ENCODE measurements at places on chromosomes 13 and 19. TPM values are rescaled to one million over a fixed set of nuclear protein-coding genes. Genes with fewer than 3 reads are reported as not detected.
A peak's percentile ranks its signal among the peaks of the same experiment; 100 is the strongest.

UBE2L5 gene
- 0.42 TPM for total RNA-seq

GRCh38 chr13:34808649-34809048 lies 133.4 kb upstream of the NBEA start:
- DNase-seq = no peak
- H3K27me3 ChIP-seq = no peaks in the 10 kb centered on the region
- H3K4me3 ChIP-seq = no peak overlapping the region
- no peak overlapping the region for H3K27ac ChIP-seq

DNA sequence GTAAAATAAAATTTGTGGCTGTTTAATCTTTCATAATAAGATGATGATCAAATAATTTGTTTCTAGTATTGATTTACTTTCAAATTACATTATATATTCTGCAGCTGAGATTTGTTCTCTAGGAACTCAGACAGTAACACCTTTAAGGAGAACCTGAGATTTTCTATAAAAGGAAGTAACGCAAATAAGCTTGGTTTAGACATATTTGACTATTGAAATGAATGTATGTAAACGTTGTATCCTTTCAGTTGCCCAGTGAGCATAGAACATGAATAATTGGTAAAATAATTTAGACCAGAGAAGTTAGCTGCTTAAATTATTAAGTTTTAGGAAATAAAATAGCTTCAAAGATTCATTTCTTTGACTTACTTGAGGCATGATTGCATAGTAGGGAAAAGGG lies 3.1 kb downstream of the CDK8 start:
- no peak for DNase-seq
- H3K27ac ChIP-seq = no peak overlapping the region
- no peaks in the 10 kb centered on the region for H3K27me3 ChIP-seq
- peaks cover 40% of the 10 kb centered on the region for H3K4me1 ChIP-seq

CD177 gene
- total RNA-seq = not detected

PALM3 gene
- not detected for total RNA-seq

NKG7 gene
- total RNA-seq = 2.1 TPM

C19orf67 gene
- not detected for total RNA-seq

ICAM5 gene
- 1.2 TPM for total RNA-seq

DNA sequence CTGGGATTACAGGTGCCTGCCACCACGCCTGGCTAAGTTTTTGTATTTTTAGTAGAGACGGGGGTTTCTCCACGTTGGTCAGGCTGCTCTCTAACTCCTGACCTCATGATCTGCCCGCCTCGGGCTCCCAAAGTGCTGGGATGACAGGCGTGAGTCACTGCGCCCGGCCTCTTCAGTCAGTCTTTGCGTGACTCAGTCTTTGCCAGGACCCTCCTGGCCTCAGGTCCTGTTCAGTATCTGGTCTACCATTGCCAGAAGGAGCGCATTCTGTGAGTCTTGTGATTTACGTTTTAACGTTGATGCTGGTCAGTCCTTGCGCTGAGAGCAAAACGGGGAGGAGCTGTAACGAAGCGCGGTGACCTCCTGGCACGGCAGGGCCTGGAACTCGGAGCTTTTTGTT lies 7.6 kb upstream of the HMG20B start:
- peaks cover 5% of the 10 kb centered on the region for H3K4me1 ChIP-seq
- H3K27me3 ChIP-seq = no peaks in the 10 kb centered on the region
- no peak for DNase-seq

- no peak overlapping the region for H3K4me3 ChIP-seq
- peaks cover 5% of the 10 kb centered on the region for H3K36me3 ChIP-seq
- no peak overlapping the region for H3K27ac ChIP-seq
- H3K27me3 ChIP-seq = no peaks in the 10 kb centered on the region
- no peak for DNase-seq
Observed at GRCh38 chr13:26327940-26328725, 74.2 kb downstream of the CDK8 start.

CALR3 gene
- total RNA-seq = not detected

- H3K27me3 ChIP-seq = no peaks in the 10 kb centered on the region
- DNase-seq = peak; percentile 1
- peaks cover 39% of the 10 kb centered on the region for H3K36me3 ChIP-seq
- no peaks in the 10 kb centered on the region for H3K4me1 ChIP-seq
Observed at GRCh38 chr13:113598081-113598410, 13.5 kb downstream of the TFDP1 start.

DNA sequence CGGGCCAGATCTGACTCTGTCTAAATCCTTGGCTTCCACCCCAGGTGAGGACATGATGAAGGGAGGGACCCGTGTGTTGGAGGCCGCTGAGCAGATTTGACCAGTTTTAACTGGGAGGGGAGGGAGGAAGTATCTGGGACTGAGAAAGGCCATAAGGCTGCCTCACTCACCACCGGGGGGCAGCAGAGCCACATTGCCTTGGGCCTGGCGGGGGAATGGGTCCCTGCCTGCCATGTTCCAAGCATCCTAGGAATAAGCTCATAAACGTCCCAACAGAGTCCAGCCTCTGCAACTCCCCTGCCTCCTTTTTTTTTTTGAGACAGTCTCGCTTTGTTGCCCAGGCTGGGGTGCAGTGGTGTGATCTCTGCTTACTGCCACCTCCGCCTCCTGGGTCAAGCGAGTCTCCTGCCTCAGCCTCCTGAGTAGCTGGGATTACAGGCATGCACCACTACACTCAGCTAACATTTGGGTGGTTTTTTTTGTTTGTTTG lies 15.5 kb downstream of the MAST3 start:
- H3K4me3 ChIP-seq = no peak overlapping the region
- H3K36me3 ChIP-seq = peaks cover 39% of the 10 kb centered on the region
- peaks cover 45% of the 10 kb centered on the region for H3K4me1 ChIP-seq
- no peak overlapping the region for H3K27ac ChIP-seq

FAAP24 gene
- 3.7 TPM for total RNA-seq

ARL11 gene
- 10.7 TPM for total RNA-seq

ZNF729 gene
- not detected for total RNA-seq

CLDND2 gene
- total RNA-seq = 2.2 TPM

DNA sequence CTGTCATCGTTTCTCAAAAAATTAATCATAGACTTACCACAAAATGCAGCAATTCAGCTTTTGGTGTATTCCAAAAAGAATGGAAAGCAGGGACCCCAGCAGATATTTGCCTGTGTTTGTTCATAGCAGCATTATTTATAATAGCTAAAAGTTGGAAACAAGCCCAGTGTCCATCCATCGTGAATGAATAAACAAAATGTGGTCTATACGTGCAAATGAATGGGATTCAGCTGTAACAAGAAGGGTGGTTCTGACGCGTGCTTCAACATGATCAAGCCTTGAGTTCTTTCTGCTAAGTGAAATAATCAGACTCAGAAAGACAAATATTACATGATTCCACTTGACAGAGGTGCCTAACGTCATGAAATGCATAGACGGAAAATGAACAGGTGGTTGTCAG lies 36.4 kb downstream of the PSG11 start:
- DNase-seq = no peak
- H3K27ac ChIP-seq = no peak overlapping the region
- no peak overlapping the region for H3K4me3 ChIP-seq
- H3K36me3 ChIP-seq = no peaks in the 10 kb centered on the region
- no peaks in the 10 kb centered on the region for H3K4me1 ChIP-seq

PLEKHF1 gene
- total RNA-seq = 5.5 TPM

DNA sequence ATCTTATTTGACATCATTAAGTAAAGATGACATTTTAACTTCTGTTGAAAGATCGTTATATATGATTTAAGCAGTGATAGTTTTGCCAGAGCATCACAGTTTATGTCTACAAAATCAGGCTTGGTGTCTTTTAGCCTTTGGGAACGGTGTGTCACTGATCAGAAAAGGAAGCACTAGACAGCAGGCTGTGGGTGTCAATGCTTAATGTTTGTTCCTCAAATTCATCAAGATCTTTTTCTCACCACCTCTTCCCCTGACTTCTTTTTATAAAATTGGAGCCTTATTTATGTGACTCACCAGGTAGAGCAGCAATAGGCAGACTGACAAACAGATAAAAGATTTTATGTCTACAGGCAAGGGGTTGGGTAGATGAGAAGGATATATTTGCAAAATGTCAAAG lies 1558.5 kb downstream of the EFNB2 start:
- no peaks in the 10 kb centered on the region for H3K4me1 ChIP-seq
- H3K27me3 ChIP-seq = no peaks in the 10 kb centered on the region
- DNase-seq = no peak
- no peaks in the 10 kb centered on the region for H3K36me3 ChIP-seq
- no peak overlapping the region for H3K4me3 ChIP-seq
- H3K27ac ChIP-seq = no peak overlapping the region

- H3K36me3 ChIP-seq = no peaks in the 10 kb centered on the region
- no peak for DNase-seq
- no peak overlapping the region for H3K4me3 ChIP-seq
- H3K27ac ChIP-seq = no peak overlapping the region
- no peaks in the 10 kb centered on the region for H3K4me1 ChIP-seq
- H3K27me3 ChIP-seq = no peaks in the 10 kb centered on the region
Observed at GRCh38 chr13:86689911-86690310, 890.7 kb upstream of the SLITRK6 start.

LSR gene
- 16.4 TPM for total RNA-seq
